Stimulated activated CD4-positive, alpha-beta T cell treated with anti-CD3 and anti-CD28 coated beads, Interleukin-1b, Interleukin-23, amount 100 ng/mL, for 1 hour (primary cell): ENCODE measurements at places on chromosomes 2 and 18.

DNA sequence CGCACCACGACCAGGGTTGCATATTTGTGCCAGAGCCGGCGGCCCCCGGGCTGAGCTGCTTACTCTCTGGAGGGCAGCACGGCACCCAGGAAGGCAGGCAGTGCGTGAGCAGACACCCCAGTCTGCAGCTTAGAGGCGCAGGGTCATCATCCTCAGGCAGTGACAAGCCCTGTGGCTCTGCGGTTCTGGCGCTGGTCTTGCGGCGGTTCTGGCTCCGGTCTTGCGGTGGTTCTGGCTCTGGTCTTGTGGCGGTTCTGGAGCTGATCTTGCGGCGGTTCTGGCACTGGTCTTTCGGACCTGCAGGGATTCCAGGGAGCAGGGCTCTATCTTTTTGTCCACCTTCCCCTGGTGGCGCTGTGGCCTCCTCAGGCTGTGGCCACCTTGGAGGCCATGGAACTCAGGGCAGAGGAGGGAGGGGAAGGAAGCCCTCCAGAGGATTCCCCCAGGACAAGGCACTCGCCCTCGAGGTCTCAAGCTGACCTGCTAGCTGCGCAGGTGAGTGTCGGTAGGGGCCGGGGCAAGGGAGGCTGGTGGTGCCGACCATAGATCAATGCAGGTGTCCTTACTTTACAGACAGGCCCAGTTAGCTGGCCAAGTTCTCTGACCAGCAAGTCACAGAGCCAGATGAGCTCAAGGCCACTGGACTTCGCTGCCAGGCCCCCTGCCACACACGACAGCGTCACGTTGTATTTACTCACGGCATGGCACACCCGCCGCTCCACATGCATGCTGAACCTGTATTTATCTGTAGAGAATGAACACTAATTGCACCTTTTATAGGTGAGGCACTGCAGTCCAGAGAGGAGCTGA, 14.9 kb downstream of the ESPNL start:
- DNase-seq: no peak

DNA sequence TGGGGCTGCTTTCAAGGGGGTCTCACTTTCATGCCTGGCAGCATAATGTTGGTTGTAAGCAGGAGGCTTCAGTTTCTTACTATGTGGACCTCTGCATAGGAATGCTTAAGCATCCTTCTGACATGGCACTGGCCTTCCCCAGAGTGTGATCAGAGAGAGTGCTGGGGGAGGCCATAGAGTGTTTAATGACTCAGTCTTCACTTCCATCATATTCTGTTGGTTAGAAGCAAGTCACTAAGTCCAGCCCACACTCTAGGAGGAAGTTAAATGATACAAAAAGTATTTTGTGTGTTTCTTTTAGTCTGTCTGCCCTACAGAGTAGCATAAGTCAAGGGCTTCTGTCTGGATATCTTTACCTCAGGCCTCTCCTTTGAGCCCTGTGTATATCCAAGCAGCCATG, 64.9 kb downstream of the GALNT1 start:
- DNase-seq: no peak

- DNase-seq: no peak
Measured at GRCh38 chr2:107584577-107584976, 242.1 kb upstream of the RGPD4 start.

GRCh38 chr2:68537809-68538208, 70.4 kb downstream of the APLF start:
- no peak for DNase-seq

- DNase-seq: no peak
Measured at GRCh38 chr2:223000872-223001796, 50.9 kb upstream of the KCNE4 start.

DNA sequence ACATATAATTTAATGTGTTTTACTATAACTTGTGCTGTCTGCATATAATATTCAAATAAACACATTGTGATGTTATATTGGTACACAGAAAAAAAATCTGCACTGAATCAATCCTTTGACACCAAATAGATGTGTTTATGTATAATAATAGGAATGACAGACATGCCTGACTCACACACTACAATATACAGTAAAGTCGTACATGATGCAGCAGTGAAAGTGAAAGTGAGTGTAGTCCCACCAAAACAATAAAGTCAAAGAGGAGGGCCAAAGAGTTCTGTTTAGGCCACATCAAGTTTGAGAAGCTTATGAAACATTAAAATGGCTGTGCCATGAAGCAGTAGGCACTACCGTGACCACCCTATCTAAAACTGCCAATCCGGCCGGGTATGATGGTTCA, 8.2 kb upstream of the RBM44 start:
- DNase-seq: no peak

- no peak for DNase-seq
Measured at GRCh38 chr2:628651-629050, 48.6 kb downstream of the TMEM18 start.
